ENCODE measurements at places on chromosomes 13 and 19.

DNA sequence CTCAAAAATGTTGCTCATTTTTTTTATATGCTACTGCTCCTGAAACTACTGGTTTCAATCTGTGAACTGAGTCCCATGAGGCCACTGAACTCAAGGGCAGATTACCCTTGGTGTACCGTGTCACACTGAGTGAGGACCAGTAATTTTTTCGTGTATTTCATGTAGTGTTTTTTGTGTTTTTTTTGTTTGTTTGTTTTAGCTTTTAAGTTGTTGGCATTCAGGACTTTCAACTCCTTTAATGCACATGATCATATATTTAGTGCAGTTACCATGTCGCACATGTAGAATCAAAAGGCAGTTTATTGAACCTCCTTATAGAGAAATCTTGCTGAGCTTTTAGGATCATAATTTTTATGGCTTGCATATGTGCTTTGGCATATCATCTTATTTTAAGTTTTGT lies 58.0 kb downstream of the TPT1 start:
- no peak for DNase-seq

- no peak for DNase-seq
These were observed 118.8 kb downstream of the VWA8 start for GRCh38 chr13:41842036-41842620.

GRCh38 chr19:44689290-44690130 lies 9.4 kb upstream of the CEACAM16 start:
- DNase-seq: peak; percentile 78

GRCh38 chr19:720345-721160 lies 11.8 kb downstream of the PALM start:
- DNase-seq: peak; percentile 90

DNA sequence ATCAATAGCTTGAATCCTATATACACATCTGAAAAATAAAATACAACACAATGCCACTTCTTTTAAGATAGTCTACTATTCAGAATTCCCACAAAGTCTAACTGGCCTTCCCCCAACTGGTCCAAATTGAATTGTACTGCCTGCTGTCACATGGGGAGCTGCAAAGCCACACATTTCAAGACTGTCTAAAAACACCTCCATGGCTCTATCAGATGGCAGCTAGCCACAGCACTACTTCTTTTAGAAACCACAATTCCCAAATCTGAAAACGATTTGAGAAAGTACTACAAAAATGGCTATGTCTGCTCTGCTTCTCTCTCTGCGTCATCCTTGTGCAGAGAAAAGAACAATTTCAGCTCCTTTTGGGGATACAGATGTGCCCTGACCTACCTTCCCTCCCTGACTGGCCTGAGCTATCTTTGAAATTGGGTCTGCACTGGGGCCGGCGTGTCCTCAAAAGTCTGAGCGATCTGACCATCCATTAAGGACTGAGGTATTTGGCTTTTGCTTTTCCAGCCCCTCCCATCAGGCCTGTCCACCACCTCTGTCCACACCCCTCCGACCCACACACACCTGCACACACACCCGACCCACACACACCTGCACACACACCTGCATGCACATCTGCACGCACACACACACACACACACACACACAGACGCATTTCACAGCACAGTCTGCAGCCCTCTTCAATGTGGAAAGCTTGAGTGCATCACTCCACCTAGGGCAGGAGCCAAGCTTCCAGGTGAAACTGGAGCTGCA lies 68.6 kb upstream of the IPO5 start:
- DNase-seq: no peak

DNA sequence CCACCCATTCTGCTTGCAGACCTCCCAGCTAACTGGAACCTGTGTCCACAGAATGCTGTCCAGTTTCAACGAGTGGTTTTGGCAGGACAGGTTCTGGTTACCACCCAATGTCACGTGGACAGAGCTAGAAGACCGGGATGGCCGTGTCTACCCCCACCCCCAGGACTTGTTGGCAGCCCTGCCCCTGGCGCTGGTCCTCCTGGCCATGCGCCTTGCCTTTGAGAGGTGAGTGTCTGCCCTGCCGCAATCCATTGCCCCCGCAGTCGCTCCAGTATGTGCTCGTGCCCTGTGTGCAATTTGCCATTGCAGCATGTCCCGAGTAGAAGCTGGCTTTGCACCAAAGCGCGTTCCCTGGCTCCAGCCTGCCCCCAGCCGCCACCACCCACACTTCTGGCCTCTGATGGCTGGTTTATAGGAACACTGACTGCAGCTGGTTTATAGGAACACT lies 41.9 kb downstream of the CERS4 start:
- no peak for DNase-seq

GRCh38 chr19:35249146-35249847 lies 495 bp downstream of the LSR start:
- no peak for DNase-seq

- peak; percentile 44 for DNase-seq
These were observed 10.4 kb downstream of the CPT1C start for GRCh38 chr19:49701271-49701786.

GRCh38 chr19:7908078-7908699 lies 4.5 kb downstream of the MAP2K7 start:
- no peak for DNase-seq

GRCh38 chr13:36395280-36395679 lies 37.0 kb upstream of the CCNA1 start:
- peak; percentile 11 for DNase-seq

DNA sequence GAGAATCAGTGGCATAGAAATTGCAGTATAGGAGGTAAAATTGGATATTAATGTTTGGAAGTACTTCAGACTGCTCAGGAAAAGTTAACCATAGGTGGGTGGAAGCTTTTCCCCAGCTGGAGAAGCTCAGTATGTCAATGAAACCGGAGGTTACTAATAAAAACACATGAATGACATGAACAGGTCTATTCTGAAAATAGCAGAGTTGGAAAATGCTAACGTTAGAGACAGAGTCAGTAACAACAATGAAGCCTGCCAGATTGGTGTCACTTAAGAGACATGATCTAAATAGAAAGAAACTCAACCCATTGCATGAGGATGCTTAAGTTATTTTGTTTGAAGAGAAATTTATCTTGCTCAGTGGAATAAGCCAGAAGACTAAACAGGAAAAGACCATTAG lies 364.5 kb downstream of the DNAJC15 start:
- DNase-seq: no peak

DNA sequence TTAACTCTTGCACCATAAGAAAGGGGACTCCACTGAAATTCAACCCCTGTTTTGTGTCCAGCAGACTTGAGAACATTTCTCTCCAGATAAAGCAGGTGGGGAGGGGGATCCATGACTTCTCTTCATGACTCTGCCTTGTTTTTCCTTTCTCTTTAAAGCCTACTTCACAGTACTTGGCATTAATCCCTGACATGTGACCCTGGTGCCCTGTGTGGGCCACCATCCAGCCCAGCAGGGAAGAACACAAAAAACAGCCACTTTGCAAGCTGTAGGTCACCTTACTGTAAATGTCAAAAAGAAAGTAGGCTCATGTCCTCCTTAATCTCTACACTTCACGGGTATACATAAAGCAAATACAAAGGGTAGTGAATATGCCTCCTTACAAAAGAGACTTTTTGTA lies 30.3 kb upstream of the TPP2 start:
- no peak for DNase-seq

DNA sequence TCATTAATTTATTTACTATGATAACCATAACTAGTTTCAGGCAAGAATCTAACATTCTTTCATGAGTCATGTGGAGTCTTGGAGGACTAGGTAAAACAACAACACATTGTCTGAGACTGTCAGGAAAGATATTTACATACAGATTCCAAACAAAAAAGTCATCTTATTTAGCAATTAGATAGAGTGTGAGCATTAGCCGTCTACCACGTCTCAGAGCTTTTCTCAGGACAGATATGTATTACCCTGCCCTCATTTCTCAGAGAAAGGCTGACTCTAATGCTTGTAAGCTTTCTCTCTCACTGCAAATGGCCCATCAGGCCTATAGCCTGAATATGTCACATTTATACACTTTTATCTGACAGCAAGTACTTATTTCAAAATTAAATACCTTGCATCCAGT lies 312.1 kb upstream of the PCDH20 start:
- no peak for DNase-seq

- DNase-seq: peak; percentile 58
These were observed 33.6 kb upstream of the NANOS3 start for GRCh38 chr19:13843104-13843921.

DNA sequence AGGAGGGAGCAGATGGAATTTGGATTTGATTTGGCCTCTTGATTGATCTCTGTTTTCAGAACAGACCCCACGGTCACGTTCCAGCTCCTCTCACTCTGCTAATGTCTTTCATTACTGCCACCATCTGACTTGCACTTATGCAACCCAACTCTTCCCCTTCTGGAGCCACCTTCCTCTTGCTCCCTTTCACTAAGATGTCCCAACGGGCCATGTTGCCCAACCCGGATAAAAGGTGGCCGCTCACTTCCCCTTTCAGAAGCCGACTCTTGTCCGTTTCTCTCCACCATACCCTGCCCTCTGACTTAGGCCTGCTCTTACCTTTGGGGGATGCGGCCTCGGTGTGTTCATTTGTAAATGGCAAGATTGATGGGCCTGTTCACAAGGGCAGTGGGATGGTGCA lies 27.4 kb upstream of the CYP4F8 start:
- no peak for DNase-seq

DNA sequence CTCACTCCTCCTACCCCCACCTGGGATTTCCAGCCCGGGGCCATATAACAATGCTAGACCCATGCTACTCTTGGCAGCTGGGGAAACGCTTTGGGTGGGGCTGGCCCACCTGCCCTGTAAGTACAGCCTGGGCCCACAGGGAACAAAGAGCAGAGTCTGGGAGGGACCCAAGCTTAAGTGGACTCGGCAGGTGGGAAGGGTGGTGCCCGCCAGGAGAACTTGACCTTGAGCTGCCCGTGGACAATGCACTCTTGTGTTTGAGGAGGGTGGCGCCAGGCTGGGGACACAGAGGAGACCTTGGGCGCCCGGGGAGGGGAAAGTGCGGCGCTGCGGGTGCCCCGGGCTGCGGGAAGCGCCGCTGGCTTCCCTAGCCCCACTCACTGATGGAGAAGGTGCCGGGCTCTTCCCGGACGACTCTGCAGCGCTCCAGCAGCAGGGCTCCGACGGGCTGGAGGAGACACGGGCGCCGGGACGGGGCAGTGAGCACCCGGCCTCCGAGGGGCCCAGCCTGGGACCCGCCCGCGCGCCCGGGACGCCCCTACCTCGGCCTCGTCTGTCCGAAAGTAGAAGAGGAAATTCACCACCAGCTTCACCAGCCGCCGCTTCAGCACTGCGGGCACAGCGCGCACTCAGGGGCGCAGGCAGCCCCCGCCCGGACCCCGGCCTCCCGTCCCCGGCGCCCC lies 607 bp downstream of the PLEKHJ1 start:
- DNase-seq: peak; percentile 58

- DNase-seq: no peak
These were observed 9.1 kb upstream of the GTF2F1 start for GRCh38 chr19:6402058-6402457.

GRCh38 chr13:24185591-24186232 lies 25.2 kb downstream of the SPATA13 start:
- DNase-seq: no peak

GRCh38 chr19:33482476-33482875 lies 39.1 kb downstream of the PEPD start:
- DNase-seq: no peak

- DNase-seq: peak; percentile 88
These were observed 21.1 kb upstream of the OR10H1 start for GRCh38 chr19:15836330-15837220.

GRCh38 chr13:24896061-24896460 lies 132.1 kb downstream of the RNF17 start:
- DNase-seq: no peak

DNA sequence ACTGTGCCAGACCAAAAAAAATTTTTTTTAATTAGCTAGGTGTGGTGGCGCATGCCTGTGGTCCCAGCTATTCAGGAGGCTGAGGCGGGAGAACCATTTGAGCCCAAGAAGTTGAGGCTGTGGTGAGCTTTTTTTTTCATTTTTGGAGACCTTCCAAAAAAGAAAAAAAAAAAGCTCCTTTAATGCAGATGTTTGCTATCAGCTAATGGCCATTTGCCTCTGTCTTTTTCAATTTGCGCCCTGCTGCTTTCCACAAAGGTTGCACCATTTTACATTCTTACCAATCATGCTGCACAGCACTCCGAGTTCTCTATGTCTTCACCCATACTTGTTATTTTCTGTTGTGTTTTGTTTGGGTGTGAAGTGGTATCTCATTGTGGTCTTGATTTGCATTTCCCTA lies 15.6 kb upstream of the SMARCA4 start:
- DNase-seq: no peak

DNA sequence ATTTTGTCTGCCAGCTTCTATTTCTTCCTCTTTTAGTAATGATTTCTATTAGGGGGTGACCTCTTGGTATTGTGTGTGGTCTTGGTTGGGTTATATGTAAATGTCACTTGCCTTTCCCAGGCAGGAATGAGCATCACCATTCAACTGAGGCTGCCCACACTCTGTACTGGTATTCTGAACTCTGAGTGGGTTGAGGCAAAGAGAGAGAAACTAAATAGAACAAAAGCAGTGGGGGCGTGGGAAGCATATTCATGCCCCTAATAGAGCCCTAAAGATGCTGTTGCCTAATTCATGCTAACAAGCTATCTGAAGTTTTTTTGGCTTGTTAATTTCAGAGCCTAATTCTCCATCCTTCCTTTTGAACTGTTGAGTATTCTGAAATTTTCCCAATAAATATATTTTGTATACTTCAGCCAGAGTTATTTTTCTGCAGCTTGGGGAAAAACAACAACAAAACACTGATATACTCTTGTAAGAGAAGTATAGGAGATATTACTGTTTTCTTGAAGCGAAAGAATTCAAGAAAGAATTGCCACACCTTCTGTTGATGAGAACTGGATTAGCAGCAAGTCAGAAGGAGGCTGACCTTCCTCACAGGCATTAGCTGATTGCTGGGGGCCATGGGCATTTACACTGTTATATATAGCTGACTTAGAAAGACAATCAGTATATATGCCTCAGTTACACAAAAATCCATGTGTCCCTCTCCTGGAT lies 315.8 kb upstream of the KLF12 start:
- DNase-seq: no peak

DNA sequence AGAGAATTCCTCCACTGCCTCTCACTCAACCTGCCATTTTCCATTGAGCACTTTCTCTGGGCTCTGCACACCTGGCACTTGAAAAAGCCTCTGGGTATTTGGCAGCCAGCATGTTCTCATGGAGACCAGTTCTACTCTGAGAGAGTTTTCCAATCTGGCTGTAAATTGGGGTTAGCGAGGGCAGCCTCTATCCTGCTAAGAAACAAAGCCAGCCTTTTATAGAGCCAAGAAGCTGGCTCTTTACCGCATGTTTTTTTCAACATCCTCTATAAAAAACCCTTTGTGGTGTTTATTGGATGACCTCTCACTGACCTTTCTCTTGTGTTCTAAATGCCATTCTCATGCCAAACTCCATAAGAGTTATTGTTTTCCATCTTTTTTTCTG lies 52.6 kb upstream of the RCBTB2 start:
- no peak for DNase-seq

GRCh38 chr19:10744801-10745293 lies 27.0 kb downstream of the DNM2 start:
- DNase-seq: no peak

GRCh38 chr13:113046883-113047244 lies 58.7 kb upstream of the F7 start:
- no peak for DNase-seq

All from SK-N-SH (cell line).